ENCODE measurements at places on chromosomes 6 and 20.

- no peak for DNase-seq
Observed at GRCh38 chr6:90413396-90413795, 116.8 kb upstream of the BACH2 start.

- no peak for DNase-seq
Observed at GRCh38 chr20:11799281-11799684, 118.4 kb upstream of the BTBD3 start.

GRCh38 chr6:5338177-5338960 lies 77.1 kb downstream of the FARS2 start:
- DNase-seq, result no peak

GRCh38 chr20:40713508-40713907 lies 24.5 kb upstream of the MAFB start:
- no peak for DNase-seq

GRCh38 chr20:15700147-15700765 lies 873.0 kb downstream of the KIF16B start:
- DNase-seq, result no peak

GRCh38 chr20:9510911-9511310 lies 3.5 kb upstream of the LAMP5 start:
- DNase-seq, result no peak

GRCh38 chr6:102438171-102438570 lies 1044.7 kb downstream of the GRIK2 start:
- DNase-seq, result no peak

DNA sequence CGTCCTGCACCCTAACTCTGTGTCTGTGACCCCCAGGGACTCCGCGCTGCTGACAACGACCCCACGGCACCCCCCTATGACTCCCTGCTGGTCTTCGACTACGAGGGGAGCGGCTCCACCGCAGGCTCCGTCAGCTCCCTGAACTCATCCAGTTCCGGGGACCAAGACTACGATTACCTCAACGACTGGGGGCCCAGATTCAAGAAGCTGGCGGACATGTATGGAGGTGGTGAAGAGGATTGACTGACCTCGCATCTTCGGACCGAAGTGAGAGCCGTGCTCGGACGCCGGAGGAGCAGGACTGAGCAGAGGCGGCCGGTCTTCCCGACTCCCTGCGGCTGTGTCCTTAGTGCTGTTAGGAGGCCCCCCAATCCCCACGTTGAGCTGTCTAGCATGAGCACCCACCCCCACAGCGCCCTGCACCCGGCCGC lies 129.0 kb downstream of the TAF4 start:
- no peak for DNase-seq

DNA sequence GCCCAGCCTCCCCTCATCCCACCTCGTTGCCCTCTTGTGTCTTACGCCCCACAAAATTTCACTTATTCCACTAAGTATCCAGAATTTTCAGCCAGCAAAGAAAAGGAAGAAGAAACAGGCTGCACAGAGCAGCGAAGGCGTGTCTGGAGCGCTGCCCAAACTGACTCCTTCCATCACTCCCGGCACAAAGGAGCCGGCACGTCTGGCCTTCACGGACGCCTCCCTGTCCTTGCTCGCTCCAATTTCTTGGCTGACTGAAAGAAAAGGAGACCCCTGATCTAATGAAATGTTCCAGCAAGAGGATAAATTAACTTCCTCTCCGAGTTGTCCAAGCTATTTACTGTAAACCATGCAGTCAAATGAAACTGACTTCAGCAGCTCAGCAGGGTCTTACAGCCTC lies 152.3 kb upstream of the CDH4 start:
- DNase-seq, result no peak

DNA sequence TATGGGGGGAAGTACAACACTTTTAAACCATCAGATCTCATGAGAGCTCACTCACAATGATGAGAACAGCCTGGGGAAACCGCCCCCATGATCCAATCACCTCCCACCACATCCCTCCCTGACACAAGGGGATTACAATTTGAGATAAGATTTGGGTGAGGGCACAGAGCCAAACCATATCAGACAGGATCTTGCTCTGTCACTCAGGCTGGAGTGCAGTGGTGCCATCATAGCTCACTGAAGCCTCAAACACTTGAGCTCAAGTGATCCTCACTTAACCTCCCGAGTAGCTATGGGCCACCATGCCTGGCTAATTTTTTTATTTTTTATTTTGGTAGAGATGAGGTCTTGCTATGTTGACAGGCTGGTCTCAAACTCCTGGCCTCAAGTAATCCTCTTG lies 5.1 kb upstream of the IYD start:
- DNase-seq, result no peak

DNA sequence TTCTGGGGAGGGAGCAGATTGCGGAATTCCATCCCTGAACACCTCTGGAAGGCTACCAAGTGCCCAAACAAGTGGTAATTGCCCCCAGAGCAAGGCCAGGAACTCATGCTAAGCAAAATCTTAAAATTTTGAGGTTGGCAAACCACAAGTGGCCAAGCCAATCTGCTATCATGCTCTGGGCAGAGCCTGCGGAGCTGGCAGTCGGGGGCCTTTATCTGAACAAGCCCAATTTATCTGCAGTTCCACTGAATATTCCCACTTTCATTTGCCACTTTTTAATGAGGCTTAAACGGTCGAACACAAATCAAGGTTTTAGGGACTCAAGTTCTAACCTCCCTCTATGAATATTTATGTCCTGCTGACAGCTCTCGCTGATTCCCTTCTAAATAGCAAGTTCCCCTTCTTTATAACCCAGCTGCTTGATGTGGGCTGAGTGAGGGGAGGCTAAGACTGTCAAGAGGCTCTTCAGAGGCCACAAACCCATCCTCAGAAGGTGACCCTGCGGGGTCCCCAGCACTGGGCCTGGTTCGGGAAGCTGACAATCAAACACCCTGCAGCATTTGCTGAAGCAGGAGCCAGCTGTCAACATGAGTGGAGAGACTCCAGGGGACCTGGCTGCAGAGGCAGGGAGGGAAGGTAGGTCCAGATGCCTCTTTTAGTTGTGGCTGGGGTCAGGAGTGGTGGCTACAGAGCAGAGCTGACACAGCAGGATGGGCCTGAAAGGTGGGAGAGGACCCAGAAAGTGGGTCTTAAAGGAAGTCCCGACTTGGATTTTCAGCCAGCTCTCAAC lies 11.9 kb downstream of the CCDC167 start:
- DNase-seq, result no peak

DNA sequence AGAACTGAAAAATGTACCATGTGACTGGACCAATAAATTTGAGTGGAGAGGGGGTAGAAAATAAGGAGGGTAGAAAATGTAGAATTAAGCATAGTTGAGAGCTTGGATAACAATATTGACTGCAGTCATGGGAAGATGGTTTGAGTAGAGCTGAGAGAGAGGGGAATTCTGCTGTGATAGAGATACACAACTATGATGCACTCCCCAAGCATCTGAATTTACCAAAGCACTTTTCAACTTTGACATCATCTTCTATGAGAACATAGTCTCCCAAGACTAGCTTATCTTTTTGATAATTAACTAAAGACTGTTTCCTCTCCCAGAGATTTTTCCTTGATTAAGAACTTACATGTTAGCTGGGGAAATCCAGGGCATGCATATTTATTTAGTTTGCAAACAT lies 103.1 kb downstream of the TNFRSF21 start:
- no peak for DNase-seq

GRCh38 chr6:7547315-7547714 lies 5.8 kb downstream of the DSP start:
- no peak for DNase-seq

- no peak for DNase-seq
Observed at GRCh38 chr20:32018269-32019155, 8.3 kb downstream of the CCM2L start.

DNA sequence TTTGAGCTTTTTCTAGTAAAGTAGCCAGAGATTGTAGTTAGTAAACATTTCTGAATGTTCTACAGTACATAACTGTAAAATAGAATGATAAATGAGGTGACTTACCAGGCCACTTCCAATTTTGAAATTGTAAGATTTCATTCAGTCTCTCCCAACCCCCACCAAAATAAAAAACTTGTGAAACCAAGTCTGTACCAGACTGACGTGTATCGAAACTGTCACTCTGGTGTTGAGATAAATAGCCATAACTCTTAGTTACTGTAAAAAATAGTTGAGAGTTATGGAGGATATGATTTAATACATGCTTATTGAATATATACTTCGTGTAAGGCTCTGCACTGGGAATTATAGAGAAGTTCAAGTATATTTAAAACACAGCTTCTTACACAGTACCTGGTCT lies 455.7 kb downstream of the PLCB1 start:
- DNase-seq, result no peak

- no peak for DNase-seq
Observed at GRCh38 chr20:63326314-63327230, 33.6 kb downstream of the COL20A1 start.

- no peak for DNase-seq
Observed at GRCh38 chr20:58150772-58151171, 77.7 kb downstream of the ANKRD60 start.

GRCh38 chr6:107711412-107712236 lies 112.5 kb downstream of the SCML4 start:
- no peak for DNase-seq

GRCh38 chr6:50264995-50265571 lies 215.4 kb upstream of the DEFB112 start:
- no peak for DNase-seq

DNA sequence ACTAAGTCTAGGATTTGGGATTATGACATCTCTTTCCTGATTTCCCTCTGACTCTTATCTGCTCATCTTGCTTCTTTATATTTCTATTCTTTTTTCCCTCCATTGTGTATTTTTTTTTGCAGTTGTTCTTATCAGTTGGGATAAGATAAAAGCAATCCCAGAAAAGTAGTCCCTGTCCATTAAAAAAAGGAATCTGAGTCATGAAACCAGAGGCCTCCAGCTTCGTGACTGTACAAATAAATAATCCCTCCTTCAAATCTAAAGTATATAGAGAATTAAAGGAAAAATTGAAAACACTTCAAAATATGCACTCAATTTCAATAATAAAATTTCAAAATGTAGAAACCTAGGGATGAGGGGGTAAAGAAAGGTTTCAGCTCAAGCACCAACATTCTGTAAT lies 317.8 kb upstream of the NT5E start:
- DNase-seq, result no peak

DNA sequence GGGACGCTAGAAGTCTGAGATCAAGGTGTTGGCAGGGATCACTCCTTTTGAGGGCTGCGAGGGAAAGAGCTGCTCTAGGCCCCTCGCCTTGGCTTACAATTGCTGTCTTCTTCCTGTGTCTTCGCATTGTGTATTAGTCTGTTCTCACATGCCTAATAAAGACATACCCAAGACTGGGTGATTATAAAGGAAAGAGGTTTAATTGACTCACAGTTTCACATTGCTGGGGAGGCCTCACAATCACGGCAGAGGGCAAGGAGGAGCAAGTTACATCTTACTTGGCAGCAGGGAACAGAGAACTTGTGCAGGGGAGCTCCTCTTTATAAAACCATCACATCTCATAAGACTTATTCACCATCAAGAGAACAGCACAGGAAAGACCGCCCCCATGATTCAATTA lies 102.5 kb upstream of the ASF1A start:
- DNase-seq, result no peak

- DNase-seq, result no peak
Observed at GRCh38 chr20:2952766-2953165, 79.5 kb downstream of the PTPRA start.

- DNase-seq, result no peak
Observed at GRCh38 chr6:170230520-170231292, 60.2 kb downstream of the DLL1 start.

- peak; percentile 12 for DNase-seq
Observed at GRCh38 chr6:97186416-97186999, 96.5 kb downstream of the MMS22L start.

- no peak for DNase-seq
Observed at GRCh38 chr6:134637847-134638437, 312.0 kb downstream of the ALDH8A1 start.

DNA sequence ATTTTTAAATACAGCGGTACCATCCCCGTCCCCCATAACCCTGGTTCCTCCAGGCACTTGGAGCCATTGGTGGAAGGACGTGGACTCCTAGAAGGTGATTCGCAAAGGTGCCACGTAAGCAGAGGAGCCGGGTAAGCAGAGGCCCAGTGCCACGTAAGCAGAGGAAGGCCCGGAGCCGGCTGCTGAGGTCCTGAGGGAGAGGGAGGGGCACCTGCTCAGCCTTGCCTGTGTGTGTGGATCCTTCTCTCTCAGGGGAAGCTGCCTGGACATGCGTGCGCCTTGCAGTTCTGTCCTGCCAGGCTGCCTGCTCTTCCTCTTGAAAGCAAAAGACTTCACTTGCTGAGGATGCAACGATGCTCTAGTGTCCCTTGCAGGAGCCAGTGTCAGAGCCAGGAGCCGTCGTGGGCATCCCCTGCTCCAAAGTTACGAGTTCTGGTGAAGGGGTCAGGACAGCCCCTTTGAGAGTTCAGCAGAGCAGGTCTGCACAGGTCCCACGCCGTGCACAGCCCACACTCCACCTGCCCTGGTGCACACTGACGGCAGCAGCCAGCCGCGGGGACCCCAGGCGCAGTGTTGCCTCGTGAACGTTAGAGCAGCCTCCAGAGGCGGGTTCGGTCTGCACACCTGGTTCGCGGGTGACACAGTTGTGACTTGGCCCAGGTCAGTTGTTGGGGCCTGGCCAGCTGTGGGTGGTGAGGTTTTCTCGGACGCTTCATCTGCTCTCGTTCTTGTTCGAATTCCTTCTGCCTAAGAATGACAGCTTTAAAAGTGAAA lies 1.9 kb upstream of the NKAIN4 start:
- no peak for DNase-seq

DNA sequence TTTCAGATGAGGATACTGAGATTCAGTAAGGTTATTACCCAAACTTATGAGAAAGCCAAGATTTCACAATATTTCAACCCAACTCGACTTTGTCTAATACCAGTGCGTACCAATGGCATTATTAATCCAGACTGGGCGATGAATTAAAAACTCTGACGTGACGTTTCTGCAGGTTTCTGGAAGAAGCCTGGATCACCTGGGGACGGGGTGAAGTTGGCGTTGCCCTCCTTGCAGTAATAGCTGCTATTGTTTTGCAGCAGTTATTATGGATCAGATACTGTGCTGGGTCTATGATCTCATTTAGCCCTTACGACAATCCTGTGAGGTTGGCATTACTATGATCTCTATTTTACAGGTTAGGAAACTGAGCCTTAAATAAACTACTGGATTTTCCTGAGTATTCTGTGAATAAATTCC lies 569 bp upstream of the CDC5L start:
- DNase-seq, result peak; percentile 31

GRCh38 chr20:62359043-62359490 lies 8.0 kb downstream of the LAMA5 start:
- no peak for DNase-seq

- no peak for DNase-seq
Observed at GRCh38 chr20:1844325-1845162, 50.7 kb upstream of the SIRPA start.

All from GM04503 (cell line).